AG08396 (cell line): ENCODE measurements at places on chromosomes 13 and 19.

DNA sequence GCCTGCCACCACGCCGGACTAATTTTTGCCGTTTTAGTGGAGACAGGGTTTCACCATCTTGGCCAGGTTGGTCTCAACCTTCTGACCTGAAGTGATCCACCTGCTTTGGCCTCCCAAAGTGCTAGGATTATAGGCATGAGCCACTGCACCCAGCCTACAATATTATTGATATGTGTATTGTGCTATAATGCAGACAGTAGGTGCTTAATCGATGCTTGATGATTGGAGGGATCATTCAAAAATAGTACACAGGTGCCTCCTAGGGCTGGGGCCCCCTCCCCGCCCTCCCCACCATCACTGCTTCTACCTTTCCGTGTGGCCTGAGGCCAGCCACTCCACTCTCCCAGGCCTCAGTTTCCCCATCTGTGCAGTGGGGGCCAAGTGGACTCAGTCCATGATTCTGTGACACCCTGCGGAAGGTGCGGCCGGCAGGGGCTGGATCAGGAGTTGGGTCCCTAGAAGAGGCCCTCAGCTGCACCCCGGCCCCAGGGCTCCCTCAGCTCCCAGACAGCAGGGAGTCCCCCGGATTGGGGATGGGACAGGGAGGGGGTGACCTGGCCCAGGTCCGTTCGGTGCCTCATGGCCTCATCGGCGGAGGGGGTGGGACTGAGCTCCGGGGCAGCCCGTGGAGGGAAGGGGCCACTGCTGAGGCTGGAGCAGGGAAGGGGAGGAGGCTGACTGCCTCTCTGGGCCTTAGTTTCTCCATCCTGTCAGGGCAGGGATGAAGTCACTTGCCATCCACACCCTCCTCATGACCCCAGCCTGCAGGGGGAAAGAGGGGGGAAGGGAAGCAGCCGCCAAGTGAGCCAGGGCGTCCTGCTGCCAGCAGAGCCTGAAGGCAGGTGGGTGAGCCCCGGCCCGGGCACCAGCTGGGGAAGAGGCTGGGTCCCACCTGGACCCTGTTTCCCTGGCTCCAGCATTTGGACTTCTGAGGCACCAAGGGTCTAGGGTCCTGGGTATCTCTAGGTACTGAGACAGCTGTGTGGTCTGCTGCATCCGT is 1.2 kb downstream of the ADAMTSL5 start:
- no peak for DNase-seq

- DNase-seq = no peak
These were observed 2.5 kb upstream of the NR2C2AP start for GRCh38 chr19:19205416-19206410.

GRCh38 chr19:49779731-49780555 is 13.1 kb downstream of the AP2A1 start:
- DNase-seq = no peak

DNA sequence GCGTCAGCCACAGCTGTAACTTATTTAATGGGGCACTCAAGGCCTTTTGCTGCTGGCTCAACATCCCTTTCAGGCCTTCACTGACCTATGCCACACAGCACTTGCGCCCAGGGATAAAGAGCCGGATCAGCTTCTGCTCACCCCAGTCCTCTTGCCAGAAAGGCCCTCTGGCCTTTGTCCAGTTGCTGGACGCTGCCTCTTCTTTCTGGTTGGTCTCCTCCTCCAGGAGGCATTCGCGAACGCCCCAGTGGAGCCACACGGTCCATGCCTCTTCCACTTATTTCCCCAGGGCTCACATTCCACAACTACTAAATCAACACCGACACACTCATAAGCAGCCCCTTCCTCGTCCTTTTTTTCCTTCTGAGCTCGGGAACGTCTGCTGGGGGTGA is 3.7 kb upstream of the ZNF329 start:
- DNase-seq = peak; percentile 59

DNA sequence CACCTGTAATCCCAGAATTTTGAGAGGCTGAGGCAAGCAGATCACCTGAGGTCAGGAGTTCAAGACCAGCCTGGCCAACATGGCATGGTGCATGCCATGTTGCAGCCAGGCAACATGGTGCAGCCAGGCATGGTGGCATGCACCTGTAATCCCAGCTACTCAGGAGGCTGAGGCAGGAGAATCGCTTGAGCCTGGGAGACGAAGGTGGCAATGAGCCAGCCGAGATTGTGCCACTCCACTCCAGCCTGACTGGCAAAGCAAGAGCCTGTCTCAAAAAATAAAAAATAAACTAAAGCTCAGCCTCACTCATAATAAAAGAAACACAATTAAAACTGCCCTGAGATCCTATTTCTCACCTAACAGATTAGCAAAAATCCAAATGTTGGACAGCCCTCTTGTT is 49.7 kb upstream of the MAP3K10 start:
- no peak for DNase-seq

GRCh38 chr19:4521170-4521887 is 3.0 kb upstream of the PLIN4 start:
- no peak for DNase-seq
